ENCODE measurements at places on chromosomes 7 and 10. TPM values are rescaled to one million over a fixed set of nuclear protein-coding genes. Genes with fewer than 3 reads are reported as not detected.

- DNase-seq = no peak
Measured at GRCh38 chr10:69359148-69359547, 57.6 kb downstream of the TACR2 start.

The SH2B2 gene
- total RNA-seq = 4.0 TPM

DNA sequence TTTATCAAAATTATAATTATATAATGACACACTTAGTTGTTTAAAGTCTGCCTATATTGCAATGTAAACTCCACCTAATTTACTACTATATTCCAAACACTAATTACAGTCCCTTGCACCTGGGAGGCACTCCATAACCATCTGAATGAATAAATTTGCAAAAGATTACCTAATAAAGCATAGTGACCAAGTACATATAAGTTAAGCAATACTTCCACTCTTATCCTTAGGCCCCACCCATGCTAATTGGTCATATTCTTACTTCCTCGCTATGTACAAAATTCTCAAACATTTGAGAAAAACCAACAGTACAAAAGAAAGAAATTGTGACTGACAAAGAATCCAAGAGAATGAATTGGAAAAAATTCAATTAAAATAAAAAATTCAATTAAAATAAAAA is 65.3 kb downstream of the ZFAND4 start:
- no peak for DNase-seq

DNA sequence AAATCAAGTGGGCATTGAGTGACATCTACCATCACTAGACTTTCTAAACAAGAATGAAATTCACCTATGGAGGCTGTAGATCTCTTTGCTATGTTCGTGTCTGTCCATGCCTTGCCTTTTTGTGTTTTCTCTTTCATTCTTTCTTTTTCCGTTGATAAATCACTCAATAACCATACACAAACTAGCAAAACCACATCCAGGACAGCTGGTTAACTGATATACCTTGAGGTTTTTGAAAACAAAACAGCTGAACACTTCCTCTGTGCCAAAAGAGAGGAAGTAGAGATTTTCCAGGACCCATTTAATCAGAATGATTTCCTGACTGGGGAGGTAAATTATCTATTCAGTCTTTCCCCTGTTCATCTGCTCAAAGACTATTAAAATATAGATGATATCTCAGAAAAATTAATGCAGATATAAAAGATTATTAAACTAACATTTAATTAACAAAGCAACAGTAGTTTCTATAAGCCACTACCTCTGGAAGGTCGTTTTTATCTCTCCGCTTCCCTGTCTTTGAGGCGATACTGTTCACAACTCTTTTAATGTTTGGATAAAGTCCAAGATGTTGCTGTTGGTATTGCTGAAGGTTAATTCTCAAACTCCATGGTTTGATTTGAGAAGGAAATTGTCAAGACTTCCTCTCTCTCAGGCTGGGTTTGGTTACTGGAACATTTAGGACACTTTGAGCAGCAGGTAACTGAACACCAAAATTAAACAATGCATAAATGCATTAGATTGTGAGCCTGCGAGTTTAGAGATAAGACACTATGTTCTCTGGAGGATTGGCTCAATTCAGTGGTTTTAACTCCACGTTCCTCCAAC is 24.4 kb upstream of the C10orf67 start:
- no peak for DNase-seq

Data from ovary (tissue), 10 donors.